ENCODE measurements at places on chromosomes 7 and 10. TPM values are rescaled to one million over a fixed set of nuclear protein-coding genes. Genes with fewer than 3 reads are reported as not detected.

The NDUFA5 gene
- 31.6 TPM for total RNA-seq

The ADCYAP1R1 gene
- not detected for total RNA-seq

The FRAT1 gene
- total RNA-seq, result 1.7 TPM

The LHFPL3 gene
- total RNA-seq, result not detected

The RTKN2 gene
- total RNA-seq, result 0.91 TPM

The ADRB1 gene
- 1.1 TPM for total RNA-seq

The FAM237B gene
- not detected for total RNA-seq

The OR2A14 gene
- not detected for total RNA-seq

The COBL gene
- total RNA-seq, result 5.0 TPM

The PRF1 gene
- total RNA-seq, result not detected

The CADPS2 gene
- 0.09 TPM for total RNA-seq

The DMBT1 gene
- total RNA-seq, result 0.22 TPM

The ASAH2 gene
- total RNA-seq, result 0.38 TPM

The ZMYND11 gene
- 44.9 TPM for total RNA-seq

The PDAP1 gene
- total RNA-seq, result 176 TPM

Data from A549 treated with GW870086 at 1 μM for 4 hours (cell line).